ENCODE measurements at places on chromosomes 12 and 14. TPM values are rescaled to one million over a fixed set of nuclear protein-coding genes. Genes with fewer than 3 reads are reported as not detected.

- DNase-seq, result no peak
Measured at GRCh38 chr12:98466640-98467400, 48.6 kb upstream of the TMPO start.

GRCh38 chr14:28870033-28870564, 103.5 kb downstream of the FOXG1 start:
- no peak for DNase-seq

- no peak for DNase-seq
Measured at GRCh38 chr12:69471667-69472385, 1.6 kb downstream of the FRS2 start.

GRCh38 chr12:58424735-58425392, 483.5 kb downstream of the ATP23 start:
- no peak for DNase-seq

- no peak for DNase-seq
Measured at GRCh38 chr14:69487226-69487625, 2.7 kb downstream of the PLEKHD1 start.

DNA sequence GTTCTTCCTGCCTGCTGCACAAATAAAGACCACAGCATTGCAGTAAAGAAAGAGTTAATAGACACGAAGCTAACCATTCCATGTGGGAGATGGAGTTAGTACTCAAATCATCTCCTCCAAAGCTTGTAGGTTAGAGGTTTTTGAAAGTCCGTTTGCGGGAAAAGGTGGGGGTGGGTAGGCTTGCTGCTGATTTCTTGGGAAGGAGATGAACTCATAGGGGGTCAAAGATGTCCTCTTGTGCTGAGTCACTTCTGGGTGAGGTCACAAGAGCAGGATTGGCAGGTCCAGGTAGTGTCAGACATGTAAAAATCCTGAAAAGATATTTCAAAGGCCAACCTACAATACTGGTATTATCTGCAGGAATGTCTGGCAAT, 66.4 kb downstream of the PTHLH start:
- DNase-seq, result no peak

DNA sequence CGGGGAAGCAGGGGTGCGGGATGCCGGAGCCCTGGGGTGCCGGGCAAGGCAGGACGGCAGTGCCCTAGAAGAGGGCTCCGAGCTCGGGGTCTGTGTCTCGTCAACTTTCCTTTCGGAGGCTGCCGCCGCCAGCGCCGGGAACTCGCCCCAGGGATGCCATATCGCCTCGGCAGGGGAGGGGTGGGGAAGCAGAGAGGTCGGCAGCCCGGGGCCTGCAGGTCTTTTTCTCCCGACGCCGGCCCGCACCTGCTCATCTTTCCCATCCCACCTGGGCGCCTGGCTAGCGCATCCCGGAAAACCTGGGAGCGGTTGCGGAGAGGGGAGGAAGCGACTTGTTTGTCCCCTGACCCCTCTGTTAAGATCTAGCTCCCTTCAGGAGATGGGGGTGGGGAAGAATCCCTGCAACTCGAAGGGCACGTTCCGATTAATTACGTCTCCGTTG, 547 bp downstream of the CNTN1 start:
- DNase-seq, result no peak

DNA sequence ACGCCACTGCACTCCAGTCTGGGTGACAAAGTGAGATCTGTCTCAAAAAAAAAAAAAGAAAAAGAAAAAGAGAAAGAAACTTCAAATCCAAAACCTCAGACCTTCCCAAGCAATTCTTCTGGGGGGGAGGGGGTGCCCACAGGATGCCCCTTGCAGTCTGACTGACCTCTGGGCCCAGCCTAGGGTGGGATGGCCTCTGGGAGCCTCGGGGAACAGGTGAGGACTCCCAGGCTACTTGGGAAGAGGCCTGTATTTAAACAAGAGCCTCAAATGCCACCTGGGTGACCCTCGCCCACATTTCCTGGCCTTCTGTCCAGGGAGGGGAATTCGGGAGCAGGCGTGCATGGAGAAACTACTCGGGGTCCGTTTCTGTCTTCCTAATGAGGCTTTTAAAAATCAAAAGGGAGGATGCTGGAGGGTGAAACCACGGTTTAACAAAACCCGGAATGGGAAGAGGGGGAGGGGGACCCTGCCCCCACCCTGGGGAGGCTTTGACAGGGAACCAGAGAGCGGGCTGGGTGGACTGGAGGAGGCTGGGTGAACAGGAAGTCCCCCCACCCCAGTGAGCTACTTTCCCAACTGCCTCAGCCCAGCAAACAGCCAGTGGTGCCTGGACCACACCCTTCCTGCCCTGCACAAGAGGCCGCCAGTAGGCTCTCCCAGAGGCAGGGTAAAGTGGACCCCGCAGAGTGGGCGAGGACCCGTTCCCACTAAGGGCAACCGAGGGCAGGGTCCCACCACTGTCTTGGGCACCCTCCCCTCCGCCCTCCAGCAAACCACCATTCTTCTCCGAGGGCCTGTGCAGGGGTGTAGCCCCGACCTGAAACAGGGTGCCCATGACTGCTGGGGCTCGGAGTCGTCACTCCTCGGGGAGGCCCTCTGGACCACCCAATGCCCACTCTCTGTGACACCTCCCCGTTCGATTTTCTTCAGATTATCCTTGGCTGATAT, 1.5 kb upstream of the FBRSL1 start:
- no peak for DNase-seq

DNA sequence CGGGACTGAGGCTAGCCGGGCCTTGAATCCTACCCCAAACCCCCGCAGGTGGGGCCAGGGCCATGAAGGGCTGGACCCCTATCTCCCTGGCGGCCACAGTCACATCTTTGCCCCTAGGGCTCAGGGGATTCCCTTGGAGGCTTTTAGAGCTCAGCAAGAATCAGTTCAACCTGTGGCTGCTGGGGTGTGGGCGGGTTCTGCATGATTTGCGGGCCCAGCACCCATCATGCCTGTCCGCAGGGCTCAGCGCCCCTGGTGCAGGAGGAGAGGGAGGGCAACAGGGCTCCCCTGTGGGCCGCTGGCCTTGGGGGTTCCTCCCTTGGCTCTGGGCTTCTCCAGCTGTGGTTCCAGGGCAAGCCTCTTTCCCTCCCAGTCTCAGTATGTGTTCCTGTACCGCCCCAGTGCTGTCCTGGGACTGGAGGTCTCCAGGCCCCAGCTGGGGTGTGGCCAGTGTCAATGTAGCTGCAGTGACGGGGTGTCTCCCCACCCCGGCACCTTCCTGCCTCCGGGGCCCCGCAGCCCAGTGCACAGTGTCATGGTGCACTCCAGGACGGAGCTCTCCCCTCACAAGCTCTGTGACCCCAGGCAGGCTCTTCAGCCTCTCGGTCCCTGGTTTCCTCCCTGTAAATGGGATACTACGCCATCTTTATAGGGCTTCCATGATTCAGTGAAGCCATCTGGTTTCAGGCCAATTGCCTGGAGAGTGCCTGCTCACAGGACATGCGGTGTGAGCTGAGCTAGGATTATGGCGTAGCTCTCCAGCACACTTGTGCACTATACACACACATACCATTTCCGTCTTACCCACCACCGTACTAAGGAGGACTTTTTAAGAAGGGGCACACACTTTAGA, 9.9 kb upstream of the LBHD2 start:
- DNase-seq, result no peak

DNA sequence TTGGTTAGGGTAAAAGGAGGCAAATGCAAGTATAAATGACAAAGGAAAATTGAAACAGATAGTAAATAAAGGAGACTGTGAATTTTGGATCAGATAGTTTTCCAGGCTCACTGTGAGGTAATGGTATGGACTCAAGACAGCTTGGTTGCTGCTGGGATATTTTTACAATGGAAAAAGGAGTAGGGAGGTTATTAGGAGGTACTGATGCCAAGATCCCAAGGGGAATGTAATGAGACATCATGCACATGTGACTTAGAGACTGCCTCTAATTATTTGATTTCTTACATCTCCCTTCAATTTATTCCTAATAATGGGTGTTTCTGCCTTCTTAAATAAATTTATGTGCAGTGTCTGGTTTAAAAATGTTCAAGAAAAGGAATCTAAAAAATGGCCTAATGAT, 56.9 kb downstream of the TAOK3 start:
- no peak for DNase-seq

- DNase-seq, result no peak
Measured at GRCh38 chr12:130925666-130926015, 28.1 kb upstream of the ADGRD1 start.

DNA sequence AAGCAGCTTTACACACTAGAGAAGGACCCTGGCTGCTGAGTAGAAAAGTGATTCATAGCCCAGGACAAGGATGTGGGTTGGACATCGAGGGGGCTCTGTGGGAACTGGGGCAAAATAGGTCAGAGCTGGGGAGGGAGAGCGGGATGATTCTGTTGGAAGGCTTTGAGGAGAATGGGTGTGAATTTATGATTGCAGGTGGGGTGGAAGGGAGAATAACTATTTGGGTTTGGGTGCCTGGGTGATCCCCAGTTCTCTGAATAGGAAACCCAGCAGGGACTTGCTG, 13.1 kb downstream of the SERPINA3 start:
- no peak for DNase-seq

DNA sequence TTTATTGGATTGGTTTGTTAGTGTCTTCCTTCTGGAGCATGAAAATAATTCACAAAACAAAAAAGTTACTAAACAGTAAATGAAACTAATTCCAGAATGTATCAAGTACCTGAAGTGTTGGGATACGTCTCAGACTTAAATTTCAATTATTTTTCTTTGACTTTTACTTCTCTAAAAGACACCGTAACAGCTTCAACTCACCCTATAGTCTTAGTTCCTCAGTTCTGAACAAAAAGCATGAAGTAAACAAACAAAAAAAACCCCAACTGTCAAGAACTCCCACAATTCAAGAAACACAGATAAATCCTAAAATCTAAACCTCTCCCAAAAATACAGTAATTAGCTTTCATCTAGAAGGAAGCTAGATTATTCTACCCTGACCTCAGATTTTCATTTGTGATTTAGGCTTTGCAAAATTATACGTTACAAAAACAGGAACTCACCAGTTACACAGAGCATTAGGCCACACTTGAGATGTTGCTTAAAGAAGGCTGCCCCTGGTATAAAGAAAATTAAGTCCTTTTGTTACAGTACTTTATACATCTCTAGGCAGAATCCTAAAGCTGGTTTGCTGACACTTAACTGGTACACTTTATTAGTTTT, 10.2 kb downstream of the HEATR5A start:
- peak; percentile 84 for DNase-seq

DNA sequence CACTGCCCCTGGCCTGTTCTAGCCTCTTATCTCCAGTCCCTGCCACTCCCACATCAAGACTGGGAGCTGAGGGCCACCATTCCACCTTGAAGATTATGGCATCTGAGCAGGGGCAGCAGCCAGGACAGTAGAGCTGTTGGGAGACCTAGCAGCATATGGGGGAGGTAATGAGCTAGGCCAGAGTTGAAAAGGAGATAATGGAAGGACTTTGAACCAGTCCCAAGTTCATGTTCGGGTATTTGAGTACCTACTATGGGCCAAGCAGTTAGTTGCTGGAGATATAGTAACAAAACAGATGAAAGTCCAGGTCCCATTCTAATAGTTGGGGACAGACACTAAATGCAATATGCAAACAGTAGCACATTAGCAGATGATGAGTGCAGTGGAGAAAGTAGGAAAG, 151.5 kb downstream of the PLXNC1 start:
- no peak for DNase-seq

DNA sequence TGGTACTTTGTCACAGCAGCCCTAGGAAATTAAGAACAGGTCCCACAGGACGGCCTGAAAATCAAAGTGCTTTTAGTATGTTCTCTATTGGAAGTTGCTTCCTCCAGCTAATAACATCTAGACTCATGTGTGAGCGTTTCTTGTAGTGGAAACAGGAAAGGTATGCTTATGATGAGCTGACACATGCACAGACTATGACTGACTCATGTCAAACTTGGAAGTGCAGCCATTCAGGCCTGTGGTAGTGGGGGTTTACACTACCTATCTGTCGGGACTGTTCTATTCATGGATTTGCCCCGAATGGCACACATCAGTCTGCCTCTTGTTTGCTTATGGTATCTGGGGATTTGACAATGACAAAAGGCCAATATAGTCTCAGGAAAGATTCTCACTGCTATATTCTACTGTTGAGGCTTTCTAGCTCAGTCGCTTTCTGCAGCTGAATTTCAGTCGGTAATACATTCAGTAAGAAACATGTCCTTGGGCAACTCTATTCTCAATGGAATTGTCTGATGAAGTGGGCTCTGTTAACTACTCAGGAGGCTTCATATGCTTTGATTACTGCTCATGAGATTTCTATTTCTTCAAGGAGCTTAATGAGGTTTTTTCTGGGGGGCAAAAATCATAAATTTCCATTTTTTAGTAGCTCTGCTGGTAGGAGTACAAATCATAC, 270.3 kb upstream of the DAAM1 start:
- no peak for DNase-seq

DNA sequence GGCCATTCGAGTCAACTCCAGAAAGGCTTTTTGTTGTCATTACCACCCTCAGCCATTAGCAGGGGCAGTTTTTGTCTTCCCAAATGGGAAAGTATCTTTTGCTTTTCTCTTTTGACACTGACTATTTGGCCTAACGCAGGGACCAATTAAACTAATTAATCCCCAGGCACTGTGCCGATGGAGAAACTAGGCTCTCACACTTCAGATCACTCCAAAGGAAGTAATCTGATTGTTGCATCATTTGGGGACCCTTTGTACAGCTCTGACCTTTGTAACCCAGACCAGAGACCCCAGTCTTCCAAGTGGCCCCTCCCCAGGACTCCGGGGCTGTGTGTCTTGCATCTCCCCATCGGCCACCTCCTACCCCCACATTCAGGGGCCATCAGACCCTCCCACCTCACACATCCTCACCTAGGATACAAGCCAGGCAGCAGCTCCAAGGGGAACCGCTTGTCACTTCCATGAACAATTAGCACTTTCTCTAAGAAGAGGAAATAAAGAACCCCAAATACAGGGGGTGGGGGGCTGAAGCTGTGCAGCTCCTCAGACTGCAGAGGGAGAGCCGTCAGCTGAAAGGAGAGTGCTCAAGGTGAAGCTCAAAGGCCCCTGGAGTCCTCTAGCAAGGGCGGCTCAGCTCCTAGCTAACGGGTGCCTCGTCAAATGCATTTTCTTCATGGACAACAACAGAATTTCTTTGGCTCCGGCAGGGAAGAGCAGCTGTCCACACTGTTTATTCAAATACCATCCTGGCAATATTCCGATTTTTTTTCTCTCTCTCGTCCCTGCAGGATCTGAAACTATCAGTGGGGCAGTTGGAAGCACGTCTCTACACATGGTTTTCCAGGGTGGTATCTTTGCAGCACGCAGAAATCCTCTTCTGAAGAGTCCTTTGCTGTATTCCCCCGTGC, 64.3 kb upstream of the DIO3 start:
- DNase-seq, result no peak

- no peak for DNase-seq
Measured at GRCh38 chr12:111362687-111363475, 6.0 kb downstream of the PHETA1 start.

Gene NGDN
- total RNA-seq, result 77.5 TPM

Gene LMBR1L
- 46.8 TPM for total RNA-seq

Gene CMA1
- not detected for total RNA-seq

Gene GPR84
- total RNA-seq, result 0.29 TPM

Gene RPAP3
- 38.2 TPM for total RNA-seq

Gene GNB3
- 14.9 TPM for total RNA-seq

Gene COX14
- 99.8 TPM for total RNA-seq

Gene CEP128
- total RNA-seq, result 28.3 TPM

Gene TRHDE
- not detected for total RNA-seq

Gene SELPLG
- total RNA-seq, result 0.97 TPM

Gene KCNMB4
- total RNA-seq, result 55.9 TPM

Gene STON2
- not detected for total RNA-seq

Gene RFX4
- total RNA-seq, result not detected
